ENCODE measurements at places on chromosomes 4 and X.

- no peak for DNase-seq
Measured at GRCh38 chr4:158446106-158446505, 75.6 kb upstream of the RXFP1 start.

DNA sequence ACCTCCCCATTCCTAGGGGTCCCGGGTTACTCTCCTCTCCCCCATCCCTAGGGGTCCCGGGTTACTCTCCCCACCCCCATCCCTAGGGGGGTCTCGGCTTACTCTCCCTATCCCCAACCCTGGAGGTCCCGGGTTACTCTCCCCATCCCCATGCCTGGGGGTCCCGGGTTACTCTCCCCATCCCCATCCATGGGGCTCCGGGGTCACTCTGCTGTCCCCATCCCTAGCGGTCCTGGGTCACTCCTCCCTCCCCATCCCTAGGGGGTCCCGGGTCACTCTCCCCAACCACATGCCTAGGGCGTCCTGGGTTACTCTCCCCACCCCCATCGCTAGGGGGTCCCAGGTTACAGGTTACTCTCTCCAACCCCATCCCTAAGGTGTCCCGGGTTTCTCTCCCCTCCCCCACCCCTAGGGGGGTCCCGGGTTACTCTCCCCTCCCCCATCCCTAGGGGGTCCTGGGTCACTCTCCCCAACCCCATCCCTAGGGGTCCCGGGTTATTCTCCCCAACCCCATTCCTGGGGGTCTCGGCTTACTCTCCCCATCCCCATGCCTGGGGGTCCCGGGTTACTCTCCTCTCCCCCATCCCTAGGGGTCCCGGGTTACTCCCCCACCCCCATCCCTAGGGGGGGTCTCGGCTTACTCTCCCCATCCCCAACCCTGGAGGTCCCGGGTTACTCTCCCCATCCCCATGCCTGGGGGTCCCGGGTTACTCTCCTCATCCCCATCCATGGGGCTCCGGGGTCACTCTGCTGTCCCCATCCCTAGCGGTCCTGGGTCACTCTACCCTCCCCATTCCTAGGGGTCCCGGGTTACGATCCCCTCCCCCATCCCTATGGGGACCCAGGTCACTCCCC, 821 bp downstream of the ASMTL start:
- no peak for DNase-seq

- no peak for DNase-seq
Measured at GRCh38 chrX:123184219-123184865, at the start of gene GRIA3. TSS of gene GRIA3 (plus strand) at chrX:123184278. CDS start at chrX:123184536, 258 bp downstream.

- no peak for DNase-seq
Measured at GRCh38 chr4:39319676-39320075, 46.5 kb downstream of the RFC1 start.

DNA sequence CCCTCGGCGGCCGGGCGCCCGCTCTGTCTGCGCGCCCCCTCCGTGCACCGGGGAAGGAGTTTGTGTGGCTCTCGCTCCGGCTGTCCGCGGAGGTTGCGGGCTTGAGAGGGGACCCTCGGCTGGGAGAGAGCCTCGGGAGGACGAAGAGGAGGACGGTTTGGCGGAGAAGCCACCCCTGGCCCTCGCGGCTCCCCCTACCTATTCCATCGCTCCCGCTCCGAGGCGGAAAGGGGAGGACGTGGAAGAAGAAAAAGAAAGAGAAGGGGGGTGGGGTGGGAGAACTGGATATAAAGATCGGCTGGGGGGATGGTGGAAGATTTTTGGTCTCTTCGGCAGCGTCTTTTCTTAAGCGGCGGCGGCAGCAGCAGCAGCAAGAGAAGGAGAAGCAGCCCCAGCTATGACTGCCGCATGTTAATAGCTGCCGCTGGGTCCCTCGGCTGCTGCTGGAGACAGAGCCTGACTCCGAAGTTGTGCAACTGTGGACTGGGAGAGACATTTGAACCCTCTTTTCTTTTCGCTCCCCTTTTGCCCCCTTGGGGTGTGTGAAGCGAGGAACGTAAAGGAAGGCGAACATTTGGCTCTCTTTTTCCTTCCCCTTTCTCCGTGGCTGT, 895 bp downstream of the ADGRL3 start:
- no peak for DNase-seq

DNA sequence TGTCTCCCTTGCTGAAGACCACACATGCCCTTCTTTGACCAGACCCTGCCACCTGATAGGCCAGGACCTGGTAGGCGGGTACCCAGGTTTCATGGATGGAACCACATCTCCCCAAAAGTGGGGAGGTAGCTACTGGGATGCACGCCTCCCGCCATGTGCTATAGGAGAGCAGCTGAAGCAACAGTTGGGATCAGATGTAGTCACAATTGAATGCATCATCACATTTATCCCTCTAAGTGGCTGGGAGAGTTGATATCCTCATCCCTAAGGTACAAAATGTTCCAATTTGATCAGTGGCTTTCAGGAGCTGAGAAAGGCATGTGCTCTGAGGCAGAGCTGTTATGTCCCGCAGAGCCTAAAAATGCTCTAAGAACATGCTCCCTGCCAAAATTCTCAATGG, 54.0 kb upstream of the MTM1 start:
- DNase-seq: no peak

- DNase-seq: no peak
Measured at GRCh38 chrX:24216827-24217226, 67.3 kb downstream of the ZFX start.

- no peak for DNase-seq
Measured at GRCh38 chr4:170088716-170089115, 1.0 kb downstream of the AADAT start.

DNA sequence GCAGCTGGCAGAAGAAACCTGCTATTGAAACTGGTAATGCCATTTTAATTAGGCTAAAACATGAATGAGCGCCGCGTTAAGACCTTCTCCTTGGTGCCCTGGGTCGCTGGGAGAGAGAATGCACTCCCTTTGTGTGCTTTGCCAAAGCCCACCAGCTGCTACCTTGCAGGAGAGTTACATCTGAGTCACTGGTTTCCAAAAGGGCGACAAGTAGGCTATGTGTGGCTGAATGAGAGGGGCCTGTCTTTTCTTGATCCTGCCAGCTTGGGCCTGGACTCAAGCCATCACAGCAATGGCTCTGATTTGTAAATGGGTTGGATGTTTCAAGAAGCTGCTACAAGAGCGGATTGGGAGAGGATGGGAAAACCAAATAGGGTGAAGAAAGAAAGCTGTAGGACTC, 81.5 kb downstream of the NHS start:
- DNase-seq: no peak

DNA sequence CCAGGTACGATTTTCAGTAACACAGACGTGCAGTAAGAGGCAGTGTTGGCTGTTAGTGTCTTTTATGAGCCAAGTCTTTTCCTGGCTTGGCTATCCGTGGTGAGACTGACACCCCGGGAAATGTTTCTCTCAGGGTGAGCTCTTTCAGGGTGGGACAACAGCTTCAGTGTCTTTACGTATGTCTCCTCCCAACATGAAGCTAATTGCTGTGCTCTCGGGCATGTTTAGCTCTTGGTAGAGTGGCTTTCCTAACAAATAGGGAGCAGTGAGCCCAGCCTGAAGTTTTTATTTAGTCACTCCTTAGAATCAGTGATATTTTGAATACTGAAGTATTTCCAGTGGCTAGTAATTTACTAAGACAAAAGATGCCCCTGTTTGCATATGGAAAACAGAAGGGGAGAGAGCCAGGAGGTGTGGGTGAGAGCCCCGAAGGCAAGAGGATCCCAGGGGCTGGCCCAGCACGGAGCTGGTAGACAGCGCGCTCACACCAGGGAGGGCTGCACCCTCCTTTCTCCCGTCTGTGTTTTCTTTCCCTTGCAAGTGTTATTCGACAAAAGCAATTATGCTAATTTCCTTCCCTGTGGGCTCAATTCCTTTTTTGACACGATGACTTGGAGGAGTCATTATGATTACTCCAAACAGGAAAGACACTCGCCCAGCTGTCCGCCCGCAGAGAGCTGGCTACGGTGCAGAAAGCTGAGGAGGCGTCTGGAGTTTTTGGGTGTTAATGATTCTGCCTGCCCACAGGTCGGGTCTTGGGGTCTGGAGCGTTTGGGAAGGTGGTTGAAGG, 47.7 kb downstream of the PDGFRA start:
- DNase-seq: no peak

All from activated gamma-delta T cell treated with Interleukin-2 at 50 U/mL for 16 hours (primary cell).